ENCODE measurements at places on chromosomes 12 and 14. TPM values are rescaled to one million over a fixed set of nuclear protein-coding genes. Genes with fewer than 3 reads are reported as not detected.

RFLNA gene
- not detected for total RNA-seq

PTPRQ gene
- not detected for total RNA-seq

LBHD2 gene
- total RNA-seq = not detected

SOAT2 gene
- not detected for total RNA-seq

MANSC4 gene
- total RNA-seq = not detected

GLIPR1L1 gene
- total RNA-seq = not detected

OR6C75 gene
- total RNA-seq = not detected

GYS2 gene
- total RNA-seq = not detected

SERPINA12 gene
- total RNA-seq = not detected

DNA sequence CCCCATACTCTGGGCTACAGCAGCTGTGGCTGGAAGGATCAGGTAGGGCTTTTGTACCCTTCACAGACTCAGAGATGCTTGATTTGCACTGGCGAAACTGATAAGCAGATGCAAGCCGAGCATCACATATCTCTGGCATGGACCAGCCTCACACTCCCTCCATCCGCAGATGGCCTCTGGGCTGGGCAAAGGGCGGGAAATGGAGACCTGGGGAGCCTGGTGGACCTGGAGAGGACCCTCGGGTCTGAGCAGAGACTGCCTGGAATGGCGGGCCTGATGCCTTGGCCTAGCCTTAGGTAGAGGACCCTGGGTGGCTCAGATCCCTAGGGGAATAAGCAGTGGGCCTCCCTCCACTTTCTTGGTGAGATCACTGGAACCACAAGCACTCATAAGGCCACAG is 53.2 kb downstream of the GALNT16 start:
- H3K4me3 ChIP-seq = no peak overlapping the region
- H3K27me3 ChIP-seq = peaks cover 4% of the 10 kb centered on the region
- DNase-seq = no peak
- H3K27ac ChIP-seq = no peak overlapping the region
- no peaks in the 10 kb centered on the region for H3K36me3 ChIP-seq
- H3K4me1 ChIP-seq = no peaks in the 10 kb centered on the region

DNA sequence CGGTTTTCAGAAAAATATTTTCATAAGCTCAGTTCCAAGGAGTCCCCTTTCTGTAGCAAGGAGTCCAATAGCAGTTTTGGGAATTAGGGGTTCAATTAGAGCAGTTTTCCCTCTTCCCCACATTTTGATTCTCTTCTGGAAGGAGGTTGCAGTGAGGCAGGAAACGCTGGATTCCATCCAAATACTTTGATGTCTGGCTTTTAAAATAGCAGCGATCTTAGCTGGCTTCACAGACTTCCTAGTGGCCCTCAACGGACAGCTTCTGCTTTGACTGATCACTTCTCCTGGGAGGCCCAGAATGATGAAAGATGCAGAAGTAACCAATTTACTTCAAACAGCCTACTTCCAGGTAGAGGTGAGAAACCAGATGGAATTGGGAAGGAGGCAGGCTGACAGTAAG is 63.1 kb downstream of the C12orf75 start:
- no peaks in the 10 kb centered on the region for H3K27me3 ChIP-seq
- H3K27ac ChIP-seq = no peak overlapping the region
- no peak overlapping the region for H3K4me3 ChIP-seq
- DNase-seq = no peak
- H3K36me3 ChIP-seq = no peaks in the 10 kb centered on the region

GRCh38 chr12:3634348-3634747 is 118.6 kb downstream of the CRACR2A start:
- DNase-seq = no peak
- H3K27ac ChIP-seq = no peak overlapping the region
- H3K36me3 ChIP-seq = 0 out of 3 replicates have a peak, but pooled peaks cover 4% of the 10 kb centered on the region

- no peak overlapping the region for H3K27ac ChIP-seq
- no peaks in the 10 kb centered on the region for H3K27me3 ChIP-seq
- DNase-seq = no peak
Measured at GRCh38 chr12:114286145-114286544, 119.8 kb downstream of the TBX5 start.

DNA sequence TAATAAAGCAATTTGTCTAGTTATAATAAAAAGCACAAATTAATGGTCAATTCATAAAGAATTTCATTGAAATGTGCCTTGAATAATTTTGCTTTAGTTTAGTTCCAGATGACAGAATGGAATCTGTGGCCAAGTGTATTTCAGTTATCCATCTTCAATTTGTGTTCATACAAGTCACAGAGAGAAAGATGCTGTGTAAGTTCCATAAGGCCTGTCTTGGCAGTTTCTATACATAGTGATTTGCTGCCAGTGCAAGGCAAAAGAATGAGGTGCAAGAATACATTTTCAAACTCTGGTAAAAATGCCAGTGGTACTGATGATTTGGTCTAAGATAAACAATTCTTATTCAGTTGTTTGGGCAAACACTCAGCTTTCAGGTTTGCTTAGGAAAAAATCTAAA is 134.4 kb upstream of the PTPRB start:
- H3K27me3 ChIP-seq = no peaks in the 10 kb centered on the region
- no peaks in the 10 kb centered on the region for H3K4me1 ChIP-seq
- H3K27ac ChIP-seq = no peak overlapping the region

DNA sequence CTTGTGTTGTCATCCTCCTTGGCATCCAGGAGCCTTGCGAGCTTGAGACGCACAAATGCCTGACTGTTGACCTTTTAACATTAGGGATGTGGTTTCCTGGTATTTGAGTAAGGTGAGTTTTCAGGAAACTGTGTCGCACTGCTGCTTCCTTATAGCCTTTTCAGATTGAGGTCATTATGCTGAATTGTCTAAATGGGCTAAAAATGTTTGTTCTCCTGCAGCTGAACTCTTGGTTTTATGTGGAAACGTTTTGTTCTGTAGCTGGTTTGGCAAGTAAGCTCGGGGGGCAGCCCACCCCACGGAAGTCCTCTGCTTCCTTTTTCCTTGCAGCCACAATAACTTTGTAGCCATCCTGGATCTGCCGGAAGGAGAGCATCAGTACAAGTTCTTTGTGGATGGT is 5.7 kb downstream of the PRKAB1 start:
- H3K27ac ChIP-seq = no peak overlapping the region
- DNase-seq = no peak
- peaks cover 6% of the 10 kb centered on the region for H3K4me1 ChIP-seq

- no peak for DNase-seq
- H3K27me3 ChIP-seq = peaks cover 7% of the 10 kb centered on the region
- no peak overlapping the region for H3K27ac ChIP-seq
- peaks cover 2% of the 10 kb centered on the region for H3K4me1 ChIP-seq
Measured at GRCh38 chr14:105476831-105477659, 2.4 kb downstream of the CRIP2 start.

GRCh38 chr14:99681101-99681831 is 2.8 kb upstream of the CYP46A1 start:
- no peaks in the 10 kb centered on the region for H3K4me1 ChIP-seq
- peaks cover 18% of the 10 kb centered on the region for H3K27me3 ChIP-seq
- H3K36me3 ChIP-seq = no peaks in the 10 kb centered on the region
- H3K27ac ChIP-seq = no peak overlapping the region
- no peak for DNase-seq

DNA sequence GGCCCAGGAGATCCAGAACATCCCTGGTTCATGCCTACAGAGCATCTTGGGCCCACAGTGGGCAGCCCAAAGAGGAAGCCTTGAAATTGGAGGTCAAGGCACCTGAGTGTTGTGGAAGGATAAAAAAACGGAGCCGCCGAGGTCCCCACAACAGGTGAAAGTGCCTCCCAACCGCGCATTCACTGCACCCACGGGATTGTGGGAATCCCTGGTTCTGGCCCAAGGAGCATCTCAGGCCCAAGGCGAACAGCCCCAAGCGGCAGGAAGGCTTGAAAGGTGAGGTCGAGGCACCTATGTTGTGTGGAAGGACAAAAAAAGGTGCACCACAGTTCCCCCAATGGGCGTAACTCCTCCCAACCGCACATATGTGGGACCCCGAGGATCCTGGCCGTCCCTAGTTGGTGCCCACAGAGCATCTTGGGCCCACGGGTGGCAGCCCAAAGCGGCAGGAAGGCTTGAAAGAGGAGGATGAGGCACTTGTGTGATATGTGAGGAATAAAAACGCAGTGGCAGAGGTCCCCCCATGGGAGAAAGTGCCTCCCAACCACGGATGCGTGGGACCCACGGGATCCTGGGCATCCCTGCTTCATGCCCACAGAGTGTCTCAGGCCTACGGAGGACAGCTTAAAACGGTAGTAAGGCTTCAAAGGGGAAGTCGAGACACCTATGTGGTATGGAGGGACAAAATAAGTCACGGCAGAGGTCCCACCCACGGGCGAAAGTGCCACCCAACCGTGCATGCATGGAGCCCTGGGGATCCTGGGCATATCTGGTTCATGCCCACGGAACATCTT is 583.9 kb downstream of the ALG10 start:
- H3K27ac ChIP-seq = no peak overlapping the region
- DNase-seq = no peak
- no peaks in the 10 kb centered on the region for H3K36me3 ChIP-seq
- H3K4me1 ChIP-seq = no peaks in the 10 kb centered on the region
- H3K4me3 ChIP-seq = no peak overlapping the region
- no peaks in the 10 kb centered on the region for H3K27me3 ChIP-seq

DNA sequence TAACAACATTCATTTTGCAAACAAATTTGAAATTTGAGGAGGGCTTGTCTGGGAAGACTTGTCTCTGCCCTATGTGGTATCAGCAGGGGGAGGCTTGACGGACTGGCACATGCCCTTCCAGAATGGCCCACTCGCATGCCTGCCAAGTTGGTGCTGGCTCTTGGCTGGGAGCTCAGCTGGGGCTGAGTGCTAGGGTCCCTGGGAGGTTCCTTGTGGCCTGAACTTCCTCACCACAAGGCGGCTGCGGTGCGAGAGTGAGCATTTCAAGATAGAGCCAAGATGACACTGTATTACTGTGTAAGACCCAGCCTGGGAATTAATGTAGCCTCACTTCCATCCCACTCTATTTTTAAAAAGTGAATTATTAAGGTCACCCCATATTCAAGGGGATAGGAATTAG is 271.6 kb upstream of the PLEKHG7 start:
- peak; percentile 64 for DNase-seq
- no peak overlapping the region for H3K4me3 ChIP-seq
- no peaks in the 10 kb centered on the region for H3K27me3 ChIP-seq
- peaks cover 3% of the 10 kb centered on the region for H3K4me1 ChIP-seq

- no peaks in the 10 kb centered on the region for H3K27me3 ChIP-seq
- no peaks in the 10 kb centered on the region for H3K4me1 ChIP-seq
- no peaks in the 10 kb centered on the region for H3K36me3 ChIP-seq
Measured at GRCh38 chr14:93103392-93104080, 12.2 kb downstream of the ITPK1 start.

GRCh38 chr12:27026257-27026656 is 3.9 kb downstream of the MED21 start:
- no peak for DNase-seq
- no peaks in the 10 kb centered on the region for H3K27me3 ChIP-seq
- no peak overlapping the region for H3K4me3 ChIP-seq
- H3K27ac ChIP-seq = no peak overlapping the region
- peaks cover 44% of the 10 kb centered on the region for H3K36me3 ChIP-seq

DNA sequence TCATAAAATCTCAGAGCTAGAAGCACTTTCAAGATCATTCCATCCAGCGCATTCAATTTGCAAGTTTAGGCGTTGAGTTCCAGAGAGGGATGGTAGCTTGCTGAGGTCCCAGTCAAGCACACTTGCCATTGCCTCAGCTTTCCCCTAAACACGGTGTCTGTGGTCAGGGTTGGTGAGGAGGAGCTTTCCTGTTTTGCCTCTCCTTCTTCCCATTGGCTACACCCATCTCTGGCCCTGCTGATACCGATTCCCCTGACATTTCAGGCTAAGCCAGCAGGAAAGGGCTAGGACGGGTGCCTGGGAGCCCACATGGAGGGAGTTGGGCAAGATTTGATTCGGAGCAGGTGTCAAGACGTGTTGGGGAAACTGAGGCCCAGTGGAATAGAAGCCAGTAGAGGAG is 9.1 kb downstream of the NFATC4 start:
- no peaks in the 10 kb centered on the region for H3K27me3 ChIP-seq
- peak; percentile 62 for DNase-seq
- peaks cover 24% of the 10 kb centered on the region for H3K4me1 ChIP-seq
- H3K27ac ChIP-seq = no peak overlapping the region

- no peaks in the 10 kb centered on the region for H3K27me3 ChIP-seq
- peaks cover 37% of the 10 kb centered on the region for H3K4me1 ChIP-seq
- no peak overlapping the region for H3K4me3 ChIP-seq
- H3K27ac ChIP-seq = peak overlapping the region; percentile 62
- peak; percentile 85 for DNase-seq
- peaks cover 74% of the 10 kb centered on the region for H3K36me3 ChIP-seq
Measured at GRCh38 chr12:57093415-57094207, 4.7 kb downstream of the NAB2 start.
